ENCODE measurements at places on chromosomes 12 and 14.

DNA sequence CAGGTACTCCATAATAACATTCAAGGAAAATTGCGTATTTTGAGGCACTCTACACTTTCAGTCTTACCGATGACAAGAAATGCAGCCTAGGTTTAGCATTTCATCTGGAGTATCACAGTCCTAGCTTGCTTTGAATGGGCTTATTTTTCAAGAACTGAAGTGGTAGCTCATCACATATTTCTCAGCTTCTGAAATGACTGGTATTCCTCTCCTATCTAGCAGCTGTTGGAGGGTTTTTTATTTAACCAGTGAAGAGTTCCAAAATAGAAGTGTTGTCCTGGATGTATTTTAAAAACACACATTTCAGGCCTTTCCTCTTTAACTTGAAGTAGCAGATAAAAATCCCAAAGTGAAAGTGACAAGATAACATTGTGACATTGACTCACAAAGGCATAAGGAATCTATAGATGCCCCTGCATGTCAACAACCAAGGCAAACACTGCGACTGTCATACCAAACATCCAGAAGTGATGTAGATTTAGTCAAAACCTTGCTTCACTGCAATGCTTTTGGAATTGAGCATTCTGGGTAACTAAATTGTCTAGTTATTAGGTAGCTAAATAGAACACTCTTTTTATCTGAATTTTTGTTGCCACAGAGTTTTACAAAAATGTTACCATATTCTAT lies 182.2 kb upstream of the FBXO33 start:
- DNase-seq: no peak

- DNase-seq: no peak
Measured at GRCh38 chr12:111650912-111651311, 34.8 kb downstream of the BRAP start.

DNA sequence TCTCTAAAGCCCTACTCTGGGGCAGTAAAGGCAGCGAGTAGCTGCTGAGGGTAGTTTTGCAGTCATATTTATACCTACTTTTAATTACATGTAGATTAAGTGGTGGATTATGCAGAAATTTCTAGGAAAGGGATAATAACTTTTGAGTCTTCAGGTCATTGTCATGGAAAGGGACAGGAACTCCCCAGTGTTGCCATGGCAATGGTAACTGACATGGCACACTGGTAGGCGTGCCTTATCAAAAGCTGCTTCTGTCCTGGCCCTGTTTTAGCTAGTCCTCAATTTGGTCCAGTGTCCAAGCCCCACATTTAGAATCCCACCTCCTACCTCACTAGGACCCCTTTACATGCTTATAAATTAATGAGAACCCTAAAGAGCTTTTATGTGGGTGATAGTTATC lies 303.1 kb downstream of the VRK1 start:
- DNase-seq: no peak

- peak; percentile 61 for DNase-seq
Measured at GRCh38 chr14:103808403-103809001, 38.9 kb downstream of the PPP1R13B start.

All from hypothalamus (tissue), 51 donors.